Lung (tissue), 17 donors: ENCODE measurements at places on chromosomes 2 and 18.

DNA sequence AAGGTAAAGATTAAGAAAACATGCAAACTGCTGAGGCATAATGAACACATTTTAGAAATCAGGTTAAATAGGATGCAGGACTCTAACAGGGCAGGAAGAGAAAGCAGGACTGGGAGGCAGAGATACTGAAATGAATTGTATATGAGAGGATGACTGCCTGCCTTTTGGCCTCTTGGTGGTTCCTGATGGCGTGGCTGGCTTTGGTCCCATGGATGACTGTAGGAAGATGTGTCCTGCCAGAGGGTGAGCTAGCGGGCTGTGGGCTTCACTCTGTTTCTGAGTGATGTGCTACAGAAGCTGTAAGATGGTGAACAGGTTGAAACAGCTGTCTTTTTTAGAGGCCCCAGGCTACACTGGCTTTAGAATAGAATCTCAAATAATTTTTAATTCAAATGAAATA is 517.0 kb downstream of the SLC4A3 start:
- DNase-seq, result peak; percentile 43

GRCh38 chr2:226652369-226652768 is 147.3 kb downstream of the IRS1 start:
- DNase-seq, result no peak

- DNase-seq, result no peak
Observed at GRCh38 chr18:53385889-53386288, 838.6 kb downstream of the MBD2 start.

GRCh38 chr2:156476021-156476849 is 40.1 kb downstream of the GPD2 start:
- DNase-seq, result no peak

DNA sequence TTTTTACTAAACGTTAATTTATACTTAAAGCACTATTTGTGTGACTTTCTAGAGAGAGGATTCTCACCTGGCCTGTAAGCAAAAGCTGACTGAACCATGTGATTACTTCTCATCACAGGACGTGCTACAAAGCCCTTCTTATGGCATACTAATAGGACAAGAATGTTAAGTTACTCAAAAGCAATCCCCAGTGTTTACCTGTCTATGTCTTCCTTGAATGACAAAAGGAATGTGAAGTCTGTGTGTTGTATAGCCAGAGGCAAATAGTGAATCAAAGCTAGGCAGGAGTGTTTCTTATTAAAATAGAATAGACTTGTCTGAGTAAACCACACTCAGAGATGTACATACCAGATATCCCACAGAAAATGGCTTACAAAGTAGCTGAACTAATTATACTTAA is 1465.5 kb downstream of the SUCLG1 start:
- no peak for DNase-seq

- DNase-seq, result no peak
Observed at GRCh38 chr2:171142398-171142797, 18.3 kb downstream of the TLK1 start.

GRCh38 chr2:207093234-207093633 is 72.5 kb downstream of the KLF7 start:
- no peak for DNase-seq

DNA sequence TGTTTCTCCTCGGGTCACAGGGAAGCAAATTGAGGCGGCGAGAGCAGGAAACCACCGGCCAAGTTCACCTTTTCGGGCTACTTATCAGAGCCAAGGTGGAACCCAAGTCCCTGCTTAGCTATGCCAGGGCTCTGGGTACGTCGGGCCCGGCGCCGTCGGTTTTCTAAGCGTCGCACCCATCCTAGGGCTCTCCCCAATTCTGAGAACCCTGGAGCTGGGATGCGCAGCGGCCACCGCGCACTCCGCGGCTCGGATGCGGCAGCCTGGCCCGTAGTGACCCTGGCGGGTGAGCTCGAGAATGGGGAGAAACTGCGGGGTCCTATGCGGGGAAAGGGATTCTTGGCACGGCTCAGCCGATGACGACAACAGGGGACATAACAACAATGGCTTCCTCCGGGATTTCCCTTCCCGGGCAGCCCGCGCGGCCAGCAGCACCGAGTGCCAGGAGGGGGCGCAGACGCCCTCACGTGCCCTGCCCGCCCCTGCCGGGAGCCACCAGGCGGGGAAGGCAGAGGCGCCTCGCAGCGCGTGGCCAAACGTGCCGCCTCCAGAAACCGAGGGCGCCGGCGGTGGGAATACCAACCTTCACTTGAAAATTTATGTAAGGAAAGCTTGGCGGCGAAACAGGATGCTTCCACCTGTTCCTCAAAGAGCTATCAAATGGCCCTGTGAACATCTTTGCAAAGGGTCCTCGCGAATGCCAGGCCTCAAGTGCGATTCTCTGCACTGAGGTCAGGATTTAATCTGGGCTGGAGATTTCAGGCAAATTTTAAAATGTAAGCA is 2.1 kb upstream of the SLC30A3 start:
- peak; percentile 77 for DNase-seq

- DNase-seq, result no peak
Observed at GRCh38 chr2:241002275-241003046, 4.0 kb downstream of the SNED1 start.
